ENCODE measurements at places on chromosomes 5 and 9.

DNA sequence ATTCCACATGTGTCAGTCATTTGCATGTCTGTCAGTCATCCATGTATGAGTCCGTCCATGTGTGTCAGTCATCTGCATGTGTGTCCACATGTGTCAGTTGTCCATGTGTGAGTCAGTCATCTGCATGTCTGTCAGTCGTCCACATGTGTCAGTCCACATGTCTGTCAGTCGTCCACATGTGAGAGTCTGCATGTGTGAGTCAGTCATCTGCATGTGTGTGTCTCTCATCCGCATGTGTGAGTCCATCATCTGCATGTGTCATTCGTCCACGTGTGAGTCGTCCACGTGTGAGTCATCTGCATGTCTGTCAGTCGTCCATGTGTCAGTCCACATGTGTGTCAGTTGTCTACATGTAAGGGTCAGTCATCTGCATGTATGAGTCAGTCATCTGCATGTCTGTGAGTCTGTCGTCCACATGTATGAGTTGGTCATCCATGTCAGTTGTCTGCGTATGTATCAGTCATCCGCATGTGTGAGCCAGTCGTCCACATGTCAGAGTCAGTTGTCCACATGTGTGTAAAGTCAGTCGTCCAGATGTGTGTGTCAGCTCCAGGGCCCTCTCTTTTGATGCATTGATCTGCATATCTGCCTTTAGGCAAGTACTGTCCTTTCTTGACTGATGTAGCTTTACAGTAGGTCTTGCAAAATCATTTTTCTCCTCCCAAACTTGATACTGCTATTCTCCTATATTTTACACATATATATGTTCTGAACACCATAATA, 72.5 kb upstream of the CACNA1B start:
- DNase-seq: no peak

GRCh38 chr5:101009758-101010519, 106.9 kb upstream of the ST8SIA4 start:
- DNase-seq: no peak

DNA sequence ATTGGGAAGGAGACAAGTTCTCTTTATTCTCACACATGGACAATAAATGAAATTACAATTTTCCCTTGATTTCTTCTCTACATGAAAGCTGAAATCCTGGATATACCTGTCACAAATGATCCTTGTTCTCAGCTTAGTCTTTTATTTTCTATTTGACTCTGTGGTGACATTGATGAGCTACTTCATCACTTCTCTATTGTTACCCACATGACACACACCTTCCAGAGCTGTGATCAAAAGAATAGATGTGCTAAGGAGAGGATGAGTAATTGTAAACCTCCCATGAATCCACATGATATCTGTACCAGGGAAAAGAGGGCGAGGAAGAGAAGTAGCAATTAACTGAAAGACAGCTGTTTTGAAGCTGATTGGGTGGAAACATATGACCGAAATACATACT, 102.0 kb downstream of the CAVIN4 start:
- DNase-seq: no peak

GRCh38 chr5:34501016-34501415, 155.1 kb upstream of the RAI14 start:
- no peak for DNase-seq

GRCh38 chr5:139273322-139273571, 20.3 kb upstream of the MATR3 start:
- DNase-seq: no peak

- DNase-seq: no peak
Observed at GRCh38 chr5:113612060-113612496, 98.6 kb downstream of the YTHDC2 start.

DNA sequence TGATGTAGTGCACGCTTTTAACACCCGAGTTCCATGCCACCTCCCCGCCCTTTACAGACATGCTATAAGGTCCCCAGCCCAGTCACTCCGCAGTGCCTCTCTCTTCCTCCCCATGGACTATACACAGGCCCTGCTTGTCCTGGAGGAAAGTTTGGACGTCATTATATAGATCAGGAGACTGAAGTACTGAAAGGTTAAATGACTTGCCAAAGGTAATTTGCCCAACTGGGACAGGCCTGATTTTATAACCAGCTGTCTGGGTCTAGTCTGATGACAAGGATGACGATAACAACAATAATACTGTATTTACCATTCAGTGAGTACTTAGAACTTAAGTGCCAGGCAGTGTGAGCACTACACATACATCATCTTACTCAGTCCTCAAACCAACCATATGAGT, 33.1 kb downstream of the LVRN start:
- DNase-seq: no peak

- peak; percentile 32 for DNase-seq
Observed at GRCh38 chr9:13113216-13113615, 166.3 kb downstream of the MPDZ start.
